Hippocampal formation (tissue), 2 donors: ENCODE measurements at places on chromosomes 2 and 18.

GRCh38 chr2:97714950-97715652, 1.7 kb downstream of the ZAP70 start:
- no peak for DNase-seq

DNA sequence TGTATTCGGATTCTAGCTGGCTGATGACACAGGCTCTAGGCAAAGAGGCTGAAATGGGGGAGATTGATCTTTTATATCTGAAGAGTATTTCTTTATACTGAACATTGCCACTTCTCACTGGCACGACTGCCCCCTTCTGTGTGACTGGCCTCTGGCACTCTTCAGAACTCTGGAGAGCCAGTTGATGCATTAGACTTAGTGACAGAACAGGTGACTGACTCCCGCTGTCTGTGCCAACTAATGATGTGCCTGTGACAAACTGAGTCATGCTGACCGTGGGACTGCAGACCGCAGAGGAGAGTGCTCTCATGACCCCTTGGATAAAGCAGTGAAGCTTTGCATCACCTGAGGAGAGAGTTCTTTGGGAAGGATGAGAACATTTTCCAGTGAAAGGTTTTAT, 14.4 kb downstream of the MGAT5 start:
- no peak for DNase-seq

DNA sequence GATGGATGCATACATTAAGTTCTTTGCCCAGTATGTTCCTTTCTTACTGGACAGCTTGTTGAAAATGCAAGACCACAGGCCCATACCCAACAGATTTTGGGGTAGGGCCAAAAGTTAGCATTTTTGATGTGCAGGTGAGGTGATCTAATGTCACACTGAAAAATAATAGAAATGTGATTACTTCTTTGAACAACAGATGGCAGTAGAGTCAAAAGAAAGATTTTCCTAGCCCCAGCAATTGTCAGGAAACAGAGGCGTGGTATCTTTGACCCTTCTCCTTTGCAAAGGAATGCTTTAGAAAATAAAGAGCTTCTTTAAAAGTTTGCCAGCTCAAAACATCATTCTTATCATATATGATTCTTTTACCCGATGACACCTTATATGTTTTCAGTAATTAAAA, 343.6 kb upstream of the SYT4 start:
- peak; percentile 33 for DNase-seq

GRCh38 chr2:72143441-72144273, 4.0 kb downstream of the CYP26B1 start:
- no peak for DNase-seq

GRCh38 chr2:180208841-180209240, 201.7 kb upstream of the CWC22 start:
- no peak for DNase-seq

GRCh38 chr2:16134436-16135165, 194.3 kb downstream of the MYCN start:
- no peak for DNase-seq
